Breast epithelium (tissue), 4 donors: ENCODE measurements at places on chromosomes 13 and 19. TPM values are rescaled to one million over a fixed set of nuclear protein-coding genes. Genes with fewer than 3 reads are reported as not detected.

Gene ZNF763
- 6.9 TPM for total RNA-seq

Gene ERICH4
- not detected for total RNA-seq

Gene COLGALT1
- total RNA-seq = 99.9 TPM

Gene TEX26
- not detected for total RNA-seq

Gene UGGT2
- total RNA-seq = 67.2 TPM

Gene EFNB2
- 15.2 TPM for total RNA-seq

Gene HS6ST3
- total RNA-seq = 0.59 TPM

Gene LRG1
- 0.64 TPM for total RNA-seq
